ENCODE measurements at places on chromosomes 1 and 21. TPM values are rescaled to one million over a fixed set of nuclear protein-coding genes. Genes with fewer than 3 reads are reported as not detected.

Gene TNFRSF14
- total RNA-seq, result 192 TPM

Gene CFHR4
- not detected for total RNA-seq

Gene JAM2
- 0.05 TPM for total RNA-seq

Gene FUCA1
- total RNA-seq, result 6.1 TPM

Gene HES5
- not detected for total RNA-seq

Gene NR1I3
- total RNA-seq, result not detected

Gene STMN1
- 1,022 TPM for total RNA-seq

Gene PYHIN1
- 25.2 TPM for total RNA-seq

Gene ETV3
- total RNA-seq, result 37.5 TPM

Gene SIK1
- total RNA-seq, result 5.8 TPM

Gene SELE
- not detected for total RNA-seq

Gene OR2T35
- total RNA-seq, result not detected

Gene REN
- not detected for total RNA-seq

Gene OPRD1
- total RNA-seq, result not detected

Gene ZNF593OS
- not detected for total RNA-seq

Gene TDRD5
- total RNA-seq, result not detected

All from activated CD4-positive, alpha-beta T cell treated with anti-CD3 and anti-CD28 coated beads, Interleukin-2, amount 10 ng/mL, durations not matched to agents 7 days and 5 days (primary cell).